Activated CD4-positive, alpha-beta T cell treated with anti-CD3 and anti-CD28 coated beads for 36 hours (primary cell): ENCODE measurements at places on chromosomes 2 and 18. TPM values are rescaled to one million over a fixed set of nuclear protein-coding genes. Genes with fewer than 3 reads are reported as not detected.

- DNase-seq = no peak
These were observed 35.0 kb upstream of the PTMA start for GRCh38 chr2:231673348-231673770.

The CPO gene
- not detected for total RNA-seq

- DNase-seq = peak; percentile 22
These were observed 1.2 kb downstream of the EPB41L3 start for GRCh38 chr18:5542515-5543035.

DNA sequence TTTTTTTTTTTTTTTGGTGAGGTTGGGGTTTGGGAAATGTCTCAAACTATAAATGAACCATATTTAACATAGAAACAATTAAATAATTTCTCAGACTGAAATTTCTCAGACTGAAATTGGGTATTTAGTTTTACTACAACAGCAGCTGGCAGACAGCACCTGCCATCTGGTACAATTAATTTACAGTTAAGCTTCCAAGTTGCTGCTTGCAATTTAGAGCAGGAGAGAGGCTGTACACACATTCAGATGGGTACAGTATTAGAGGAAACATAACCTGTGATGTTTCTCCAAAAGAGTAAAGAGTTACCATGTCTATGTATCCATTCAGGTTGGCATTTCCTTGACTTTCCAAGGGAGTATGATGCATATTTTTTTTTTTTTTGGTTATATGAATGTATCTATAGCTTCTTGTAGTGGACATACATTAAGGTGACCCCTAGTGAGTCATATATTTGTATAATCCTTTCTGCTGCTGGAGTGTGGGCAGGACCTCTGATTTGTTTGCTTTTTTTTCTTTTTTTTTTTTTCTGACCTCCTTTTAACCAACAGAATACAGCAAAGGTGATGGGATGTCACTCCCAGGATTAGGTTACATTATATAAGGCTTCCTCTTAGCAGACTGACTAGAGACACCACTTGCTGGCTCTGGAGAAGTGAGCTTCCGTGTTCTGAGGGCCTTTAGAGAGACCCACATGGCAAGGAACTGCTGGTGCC is 201.7 kb downstream of the PTH2R start:
- no peak for DNase-seq

DNA sequence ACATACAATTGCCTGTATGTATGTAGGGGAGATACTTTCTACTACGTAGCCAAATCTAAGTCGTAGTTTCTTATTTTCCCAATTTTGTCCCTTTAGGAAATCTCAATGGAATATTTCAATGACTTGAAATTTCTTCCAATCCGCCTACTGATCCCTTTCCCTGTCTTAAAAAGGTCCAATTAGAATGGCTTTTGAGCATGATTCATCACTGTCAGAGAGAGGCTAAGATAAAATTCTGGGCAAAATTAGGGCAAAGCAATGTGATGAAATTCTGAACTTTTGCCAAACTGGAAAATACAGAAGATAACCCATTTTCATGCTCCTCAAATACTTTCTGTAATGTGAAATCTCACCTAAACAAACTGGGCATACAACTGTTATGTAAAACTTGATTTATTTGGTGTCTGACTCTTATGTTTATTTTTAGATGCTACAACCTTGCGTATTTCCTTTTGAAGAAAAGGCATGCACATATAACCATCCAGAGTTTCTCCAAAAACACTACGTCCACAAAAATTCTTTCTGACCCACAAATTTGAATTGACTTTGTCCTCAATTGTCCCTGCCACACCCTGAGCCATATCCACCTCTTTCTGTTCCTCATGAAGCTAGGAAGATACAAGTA is 147.1 kb downstream of the IKZF2 start:
- no peak for DNase-seq

- DNase-seq = no peak
These were observed 154.3 kb downstream of the RAPGEF4 start for GRCh38 chr2:172889768-172890430.

The SSB gene
- total RNA-seq = 138 TPM

The ANKMY1 gene
- 24.0 TPM for total RNA-seq
